ENCODE measurements at places on chromosomes 5 and 9.

- H3K27me3 ChIP-seq: no peaks in the 10 kb centered on the region
- H3K4me1 ChIP-seq: peaks cover 40% of the 10 kb centered on the region
- no peak overlapping the region for H3K27ac ChIP-seq
- no peak overlapping the region for H3K4me3 ChIP-seq
These were observed 13.2 kb downstream of the REEP5 start for GRCh38 chr5:112908854-112909253.

- no peak overlapping the region for H3K4me3 ChIP-seq
- no peak for DNase-seq
- H3K27me3 ChIP-seq: no peaks in the 10 kb centered on the region
- no peaks in the 10 kb centered on the region for H3K36me3 ChIP-seq
- no peak overlapping the region for H3K27ac ChIP-seq
- H3K4me1 ChIP-seq: peaks cover 16% of the 10 kb centered on the region
These were observed 253.4 kb downstream of the ARHGAP26 start for GRCh38 chr5:143023411-143024096.

GRCh38 chr5:52789851-52790250, 2.1 kb downstream of the ITGA1 start:
- peaks cover 16% of the 10 kb centered on the region for H3K27me3 ChIP-seq
- peaks cover 15% of the 10 kb centered on the region for H3K4me1 ChIP-seq
- no peak overlapping the region for H3K4me3 ChIP-seq
- no peaks in the 10 kb centered on the region for H3K36me3 ChIP-seq
- no peak overlapping the region for H3K27ac ChIP-seq

DNA sequence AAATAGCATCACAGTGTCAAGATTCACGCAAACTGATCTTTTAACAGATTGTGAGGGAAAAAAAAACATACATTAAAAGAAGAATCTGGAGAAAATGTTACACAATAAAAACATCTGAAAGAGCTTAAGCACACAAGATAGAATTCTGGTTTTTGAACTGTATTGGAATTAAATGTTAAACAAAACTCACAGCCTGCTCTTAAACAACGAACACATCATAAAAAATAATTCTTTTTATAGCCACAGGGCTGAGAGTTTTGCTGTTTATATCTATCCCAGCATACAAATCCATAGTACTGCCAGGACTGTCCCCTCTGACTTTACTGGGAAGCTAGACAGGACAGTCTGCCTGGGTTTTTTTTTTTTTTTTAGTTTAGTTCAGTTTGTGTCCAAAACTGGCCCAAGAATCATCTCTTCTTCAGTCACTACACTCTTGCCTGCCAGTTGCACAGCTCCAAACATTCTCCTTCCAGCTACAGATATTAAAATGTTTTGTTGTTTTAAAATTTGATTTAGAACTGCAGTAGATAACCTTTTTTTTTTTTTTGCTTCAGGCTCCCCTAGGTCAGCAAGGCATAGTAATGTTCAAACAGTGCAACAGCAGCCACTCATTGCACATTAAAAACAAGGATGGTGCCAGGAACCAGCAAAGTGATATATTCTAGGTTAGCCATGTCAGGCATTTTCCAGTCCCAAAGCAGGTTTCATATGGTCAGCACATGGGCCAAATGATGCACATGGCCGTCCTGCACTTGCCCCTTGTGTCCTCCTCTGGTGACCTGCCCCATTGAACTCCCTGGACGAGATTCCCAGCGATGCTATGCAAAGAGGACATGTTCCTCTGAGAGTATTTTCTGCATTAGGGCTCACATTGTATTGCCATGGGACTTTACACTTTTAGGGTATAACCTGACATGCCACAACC, 173.6 kb downstream of the ARL15 start:
- no peak overlapping the region for H3K27ac ChIP-seq
- DNase-seq: no peak
- no peaks in the 10 kb centered on the region for H3K4me1 ChIP-seq
- H3K4me3 ChIP-seq: no peak overlapping the region

DNA sequence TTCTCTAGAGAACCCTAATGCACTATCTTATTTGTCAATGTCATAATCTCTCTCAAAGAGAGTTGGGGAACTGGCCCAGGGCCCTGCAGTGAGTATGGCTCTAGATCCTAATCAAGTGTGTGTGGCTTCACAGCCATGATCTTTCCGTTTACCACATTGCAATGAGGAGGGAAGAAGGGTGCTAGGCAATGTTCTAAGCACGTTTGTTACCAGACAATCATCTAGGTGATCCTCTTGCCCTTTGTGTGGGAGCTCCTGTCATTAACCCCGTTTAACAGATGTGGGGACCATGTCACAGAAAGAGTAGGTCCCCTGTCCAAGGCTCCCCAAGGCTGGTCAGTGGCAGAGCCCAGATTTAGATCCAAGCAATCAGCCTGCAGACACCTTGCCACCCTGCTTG, 128.2 kb upstream of the IRX4 start:
- no peaks in the 10 kb centered on the region for H3K4me1 ChIP-seq
- no peak overlapping the region for H3K4me3 ChIP-seq
- H3K27me3 ChIP-seq: no peaks in the 10 kb centered on the region
- H3K27ac ChIP-seq: no peak overlapping the region

- no peak overlapping the region for H3K27ac ChIP-seq
- H3K4me3 ChIP-seq: no peak overlapping the region
- H3K36me3 ChIP-seq: no peaks in the 10 kb centered on the region
- no peaks in the 10 kb centered on the region for H3K4me1 ChIP-seq
- no peaks in the 10 kb centered on the region for H3K27me3 ChIP-seq
These were observed 1225.2 kb downstream of the PTPRD start for GRCh38 chr9:9387511-9388115.
